Activated CD4-positive, alpha-beta T cell treated with anti-CD3 and anti-CD28 coated beads, Interleukin-2, amount 10 ng/mL, durations not matched to agents 7 days and 5 days (primary cell): ENCODE measurements at places on chromosomes 3 and 15. TPM values are rescaled to one million over a fixed set of nuclear protein-coding genes. Genes with fewer than 3 reads are reported as not detected.

Gene SEMA7A
- 3.5 TPM for total RNA-seq

Gene ASTE1
- total RNA-seq: 13.7 TPM

Gene GOLGA6L7
- total RNA-seq: not detected

Gene RTP4
- total RNA-seq: 18.9 TPM

DNA sequence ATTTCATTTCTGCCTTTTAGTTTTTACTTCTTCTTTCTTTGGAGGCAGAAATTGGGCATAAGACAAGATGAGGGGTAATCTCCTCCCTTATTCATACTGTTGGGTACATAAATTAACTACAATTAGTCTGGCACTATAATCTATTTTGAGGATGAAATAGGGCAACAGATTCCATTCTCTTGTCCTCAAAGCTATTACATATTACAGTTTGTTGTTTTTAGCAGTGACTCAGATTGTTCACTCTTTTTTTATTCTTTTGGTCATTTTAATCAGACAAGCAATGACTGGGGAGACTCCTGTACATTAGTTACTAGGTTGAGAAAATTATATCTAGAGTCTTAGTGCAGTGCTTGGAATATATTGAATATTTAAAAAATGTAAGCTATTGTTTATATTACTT, 556.0 kb downstream of the OTOL1 start:
- no peak for DNase-seq

GRCh38 chr15:74768099-74768770, 13.6 kb upstream of the CSK start:
- no peak for DNase-seq

- no peak for DNase-seq
These were observed 16.1 kb downstream of the TBC1D5 start for GRCh38 chr3:17726313-17726712.

GRCh38 chr15:25091421-25092158, 136.8 kb downstream of the SNRPN start:
- DNase-seq: no peak

- DNase-seq: peak; percentile 51
These were observed at the start of gene CAMK2N2 for GRCh38 chr3:184261270-184261853. CAMK2N2 (minus strand) TSS chr3:184261553; CDS start chr3:184261285, 268 bp downstream.

DNA sequence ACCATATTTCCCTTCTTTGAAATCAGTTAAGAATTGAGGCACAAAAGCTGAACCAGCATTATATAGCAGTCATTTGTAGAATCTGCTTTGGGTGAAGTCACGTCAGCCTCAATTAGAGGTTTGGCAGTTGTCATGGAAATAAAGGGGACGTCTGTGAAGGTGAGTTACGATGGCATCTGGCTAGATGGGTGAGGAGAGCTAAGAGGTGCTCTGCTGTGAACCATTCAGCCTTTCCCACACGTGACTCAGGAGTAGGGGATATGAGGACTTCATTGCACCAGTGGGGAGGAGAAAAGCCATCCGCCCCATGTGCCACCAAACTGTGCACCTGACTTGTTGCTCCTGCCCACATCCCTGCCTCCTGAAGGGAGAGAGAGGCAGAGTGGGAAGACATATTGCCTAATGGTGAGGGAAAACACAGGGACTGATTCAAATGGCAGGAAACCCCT, 2.8 kb upstream of the C15orf40 start:
- DNase-seq: no peak

- DNase-seq: no peak
These were observed 262.6 kb downstream of the TBC1D5 start for GRCh38 chr3:17479681-17480405.

DNA sequence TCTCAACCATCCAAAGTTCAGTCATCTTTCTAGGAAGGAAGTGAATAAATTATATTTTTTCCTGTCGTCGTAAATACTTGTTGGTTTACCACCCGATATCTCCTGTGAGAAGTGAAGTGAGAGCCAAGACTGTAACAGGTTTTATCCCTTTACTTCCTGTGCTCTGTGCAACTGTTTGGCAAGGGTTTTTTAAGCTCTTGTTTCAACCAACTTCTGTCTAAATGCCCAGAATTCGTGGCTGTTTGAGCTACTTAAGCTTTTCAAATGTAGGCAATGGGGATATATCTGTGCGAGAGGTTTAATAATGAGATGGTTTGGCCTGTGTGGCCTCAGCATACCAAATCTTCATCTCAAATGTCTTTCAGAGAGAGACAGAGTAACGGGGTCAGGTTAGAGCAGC, 134.7 kb downstream of the LRTM1 start:
- no peak for DNase-seq

- DNase-seq: no peak
These were observed 31.3 kb upstream of the FURIN start for GRCh38 chr15:90837094-90837493.

GRCh38 chr3:46012246-46012645, 15.0 kb downstream of the XCR1 start:
- DNase-seq: no peak

- no peak for DNase-seq
These were observed 263.5 kb upstream of the RASGRP1 start for GRCh38 chr15:38828031-38828532.

GRCh38 chr3:72766866-72767265, 81.4 kb downstream of the SHQ1 start:
- no peak for DNase-seq

GRCh38 chr3:7144697-7145308, 283.9 kb downstream of the GRM7 start:
- no peak for DNase-seq
